Mesothelial cell of epicardium (in vitro differentiated cells): ENCODE measurements at places on chromosomes 12 and 14. TPM values are rescaled to one million over a fixed set of nuclear protein-coding genes. Genes with fewer than 3 reads are reported as not detected.

Gene KRT73
- not detected in 3 replicates for total RNA-seq

Gene TAS2R43
- 1.9 to 2.9 TPM (median 2.2 TPM) in 3 replicates for total RNA-seq

Gene CCDC197
- not detected in 3 replicates for total RNA-seq

Gene MAP1LC3B2
- 4.5 to 7.1 TPM (median 5.4 TPM) in 3 replicates for total RNA-seq

Gene CPSF6
- total RNA-seq, result 151 to 155 TPM (median 152 TPM) in 3 replicates
